Stimulated activated CD4-positive, alpha-beta T cell treated with anti-CD3 and anti-CD28 coated beads, Interleukin-4, amount 100 ng/mL, for 4 hours (primary cell): ENCODE measurements at places on chromosomes 11 and 22.

DNA sequence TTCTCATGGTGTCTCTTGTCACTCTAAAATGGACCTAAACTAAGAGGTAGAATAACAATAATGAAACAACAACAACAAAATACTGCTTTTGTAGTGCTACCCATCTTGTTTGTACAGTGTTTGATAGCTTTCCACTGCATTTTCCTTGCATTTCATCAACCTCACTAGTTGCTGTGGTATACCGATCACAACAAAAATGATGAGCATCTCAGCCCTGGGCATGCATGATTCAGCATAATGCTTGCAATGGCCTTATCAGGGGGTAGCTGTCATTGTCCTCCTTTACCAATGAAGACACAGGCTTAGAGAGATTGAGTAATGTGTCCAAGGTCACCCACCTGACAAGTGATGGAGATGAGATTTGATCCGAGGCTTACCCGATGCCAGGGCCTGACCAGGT lies 682.5 kb downstream of the NTM start:
- no peak for DNase-seq

GRCh38 chr22:32583921-32584335 lies 109.3 kb downstream of the FBXO7 start:
- no peak for DNase-seq

GRCh38 chr11:31790649-31791048 lies 20.5 kb downstream of the PAX6 start:
- no peak for DNase-seq

- DNase-seq, result no peak
Measured at GRCh38 chr11:121814962-121815361, 301.1 kb downstream of the BLID start.

GRCh38 chr11:47348859-47349258 lies 3.6 kb downstream of the MYBPC3 start:
- no peak for DNase-seq

DNA sequence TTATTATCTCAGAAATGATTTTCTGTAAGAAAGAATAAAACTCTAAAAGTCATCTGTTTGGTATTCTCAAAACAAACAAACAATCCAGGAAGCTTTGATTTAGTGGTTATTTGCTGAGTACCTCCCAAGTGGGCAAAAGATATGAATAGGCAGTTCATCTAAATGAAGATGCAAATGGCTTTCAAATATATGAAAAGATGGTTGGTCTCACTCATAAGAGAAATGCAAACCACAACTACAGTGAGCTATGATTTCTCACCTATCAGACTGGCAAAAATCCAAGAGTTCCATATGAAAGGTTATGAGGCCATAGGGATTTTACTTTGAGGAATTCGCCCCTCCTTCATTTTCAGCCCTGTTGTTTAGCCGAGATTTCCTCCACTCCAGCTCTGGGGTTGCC lies 11.3 kb upstream of the P2RY2 start:
- DNase-seq, result no peak

DNA sequence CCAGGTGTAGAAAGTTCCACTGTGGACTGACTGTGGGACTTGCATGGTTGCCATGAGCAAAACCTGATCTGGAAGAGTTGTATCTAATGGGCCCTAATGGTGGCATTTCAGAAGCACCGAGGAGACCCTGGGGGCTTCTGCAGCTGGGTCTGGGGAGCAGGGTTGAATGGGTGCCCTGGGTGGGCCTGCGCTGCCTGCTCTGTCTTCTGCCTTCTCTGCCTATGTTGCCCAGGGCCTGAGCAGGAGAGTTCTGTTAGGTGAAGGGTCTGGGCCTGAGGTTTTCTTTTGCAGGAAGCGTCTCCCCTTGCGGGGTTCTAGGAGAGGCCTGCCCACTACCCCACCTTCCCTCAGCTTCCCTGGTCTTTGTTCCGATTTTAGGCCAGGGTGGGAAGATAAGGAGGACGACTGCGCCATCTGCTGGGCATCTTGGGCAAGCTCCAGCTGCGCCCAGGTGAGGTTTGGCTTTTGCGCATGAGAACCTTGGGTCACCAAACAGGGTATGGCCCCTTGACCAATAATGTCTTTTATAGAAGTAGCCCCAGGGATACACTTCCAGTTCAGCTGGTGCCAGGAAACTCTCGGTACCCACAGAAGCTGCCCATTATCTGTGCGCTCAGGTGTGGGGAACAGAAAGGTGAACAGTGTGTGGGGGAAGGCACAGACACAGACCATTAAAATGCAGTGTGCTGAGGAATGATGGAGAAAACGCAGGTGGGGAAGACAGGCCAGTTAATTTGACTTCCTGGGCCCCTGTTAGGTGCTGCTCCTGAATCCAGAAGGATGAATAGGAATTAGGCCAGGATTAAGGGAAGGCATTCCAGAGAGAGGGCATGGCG lies 23.2 kb downstream of the COMMD9 start:
- DNase-seq, result peak; percentile 22

- DNase-seq, result no peak
Measured at GRCh38 chr11:105071089-105071732, 26.1 kb upstream of the CARD16 start.

DNA sequence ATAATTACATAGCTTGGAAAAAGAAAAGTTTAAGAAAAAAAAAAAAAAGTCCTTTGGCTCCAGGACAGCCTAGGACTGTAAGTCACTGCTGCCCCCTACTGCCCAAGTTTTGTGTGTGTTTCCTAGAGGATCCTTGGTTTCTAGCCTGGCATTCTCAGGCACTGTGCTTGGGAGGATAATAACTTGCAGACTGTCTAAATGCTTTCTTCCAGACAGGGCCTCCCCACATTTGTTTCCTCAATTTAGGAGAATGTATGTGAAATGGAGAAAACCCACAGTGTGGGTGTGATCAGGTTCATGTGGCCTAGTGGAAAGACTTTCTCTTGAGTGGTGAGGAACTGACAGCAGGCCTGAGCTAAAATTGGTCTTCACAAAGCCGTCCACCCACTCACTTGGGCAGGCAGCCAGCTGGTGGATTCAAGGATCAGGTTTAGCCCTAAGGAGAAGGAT lies 191.0 kb downstream of the NAV2 start:
- peak; percentile 26 for DNase-seq

DNA sequence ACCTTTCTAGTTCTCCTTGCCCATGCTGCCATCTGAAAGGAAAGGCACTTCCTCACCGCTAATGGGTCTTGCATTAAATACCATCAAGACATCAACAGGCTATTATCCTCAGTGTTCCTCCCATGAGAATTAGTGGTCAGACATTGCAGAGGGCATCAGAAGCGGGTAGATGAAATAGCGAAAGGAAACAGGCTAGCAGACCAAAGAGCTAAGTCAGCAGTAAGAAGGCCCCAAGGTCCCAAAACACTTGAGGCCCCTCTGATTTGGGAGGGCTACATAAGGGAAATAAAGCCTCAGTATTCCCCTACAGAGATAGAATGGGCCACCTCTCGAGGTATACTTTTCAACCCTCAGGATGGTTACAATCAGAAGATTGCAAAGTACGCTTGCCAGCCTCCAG lies 12.9 kb downstream of the KCNJ11 start:
- no peak for DNase-seq

- DNase-seq, result no peak
Measured at GRCh38 chr11:114228435-114229411, 67.5 kb upstream of the NNMT start.

GRCh38 chr11:67581469-67581868 lies 2.1 kb upstream of the GSTP1 start:
- no peak for DNase-seq

DNA sequence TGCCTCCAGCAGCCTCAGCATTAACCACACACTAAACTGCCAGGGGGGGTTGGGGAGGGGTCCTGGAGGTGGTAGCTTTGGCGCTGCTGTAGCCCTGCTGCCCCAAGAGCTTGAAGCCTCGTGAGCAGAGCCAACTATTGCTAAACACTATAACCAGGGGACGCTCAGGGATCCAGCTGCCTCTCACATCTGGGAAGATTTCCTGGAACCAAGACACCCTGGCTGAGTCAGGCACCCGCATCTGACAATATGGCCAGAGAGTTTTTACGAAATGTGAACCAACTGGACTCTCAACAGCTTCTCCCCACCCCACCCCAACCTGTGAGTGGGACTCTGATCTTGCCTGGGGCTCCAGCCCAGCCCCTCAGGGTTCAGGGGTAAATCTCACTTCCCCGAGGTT lies 14.3 kb downstream of the C1QTNF6 start:
- no peak for DNase-seq

DNA sequence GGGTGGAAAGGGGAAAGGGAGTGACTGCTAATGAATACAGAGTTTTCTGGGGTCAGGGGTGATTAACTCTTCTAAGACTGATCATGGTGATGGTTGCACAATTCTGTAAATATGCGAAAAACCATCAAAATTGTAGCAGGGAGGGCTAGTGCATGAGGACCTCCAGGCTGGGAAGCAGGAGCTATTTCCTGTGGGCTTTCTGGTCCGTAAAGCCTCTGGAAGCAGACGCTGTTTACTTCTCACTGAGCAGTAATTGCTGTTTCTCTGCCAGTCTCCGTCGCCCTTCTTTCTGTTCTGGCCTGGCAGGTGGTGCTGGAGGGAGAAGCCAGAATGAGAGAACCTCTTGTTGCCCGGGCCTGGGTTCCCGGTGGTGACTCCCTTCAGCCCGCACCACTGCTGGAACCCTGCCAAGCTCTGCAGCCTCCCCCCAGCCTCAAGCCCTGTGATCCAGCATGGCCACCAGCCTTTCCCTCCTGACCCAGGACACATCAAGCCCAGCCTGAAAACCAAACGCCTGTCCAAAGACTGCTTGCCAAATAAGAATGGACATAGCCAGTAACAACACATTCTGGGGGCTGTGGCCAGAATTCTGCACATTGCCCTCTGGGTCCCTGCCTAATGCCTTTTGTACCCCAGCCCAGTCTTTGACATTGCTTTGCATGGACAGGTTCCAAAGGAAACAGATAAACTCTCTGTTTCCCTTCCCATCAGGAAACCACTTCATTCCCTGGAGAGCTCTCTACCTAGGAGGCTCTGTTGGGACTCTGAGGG lies 201.0 kb upstream of the NAV2 start:
- DNase-seq, result no peak

DNA sequence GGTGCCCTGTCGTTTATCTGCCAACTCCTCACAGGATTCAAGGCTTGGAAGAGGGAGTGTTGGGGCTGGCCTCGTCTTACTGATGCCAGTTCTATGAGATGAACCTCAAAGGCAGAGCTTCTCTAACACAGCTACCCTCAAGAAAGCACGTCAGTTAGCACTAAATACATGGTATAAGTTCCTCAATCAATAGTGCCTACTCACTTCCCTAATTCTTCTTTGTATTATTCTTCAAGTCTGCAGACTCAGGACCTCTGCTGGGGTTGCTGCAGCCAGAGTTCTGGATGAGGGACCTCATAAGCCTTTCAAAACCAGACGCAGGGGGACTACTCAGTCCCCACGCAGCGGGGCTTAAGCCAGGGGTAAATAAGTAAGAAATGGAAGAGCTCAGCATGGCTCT lies 118.3 kb downstream of the VPREB1 start:
- no peak for DNase-seq

DNA sequence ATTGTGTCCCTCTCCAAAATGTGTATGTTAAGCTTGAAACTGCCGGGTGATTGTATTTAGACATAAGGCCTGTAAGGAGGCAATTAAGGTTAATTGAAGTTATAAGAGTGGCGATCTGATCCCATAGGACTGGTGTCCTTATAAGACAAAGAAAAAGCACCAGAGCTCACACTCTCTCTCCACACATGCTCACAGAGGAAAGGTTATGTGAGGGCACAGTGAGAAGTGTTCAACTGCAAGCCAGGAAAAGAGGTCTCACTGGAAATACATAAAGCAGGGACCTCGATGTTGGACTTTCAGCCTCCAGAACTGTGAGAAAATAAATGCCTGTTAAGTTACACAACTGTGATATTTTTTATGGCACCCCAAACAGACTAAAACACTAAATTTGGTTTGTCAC lies 1233.8 kb upstream of the CNTN5 start:
- no peak for DNase-seq

GRCh38 chr11:117980280-117980679 lies 5.9 kb upstream of the IL10RA start:
- DNase-seq, result no peak

DNA sequence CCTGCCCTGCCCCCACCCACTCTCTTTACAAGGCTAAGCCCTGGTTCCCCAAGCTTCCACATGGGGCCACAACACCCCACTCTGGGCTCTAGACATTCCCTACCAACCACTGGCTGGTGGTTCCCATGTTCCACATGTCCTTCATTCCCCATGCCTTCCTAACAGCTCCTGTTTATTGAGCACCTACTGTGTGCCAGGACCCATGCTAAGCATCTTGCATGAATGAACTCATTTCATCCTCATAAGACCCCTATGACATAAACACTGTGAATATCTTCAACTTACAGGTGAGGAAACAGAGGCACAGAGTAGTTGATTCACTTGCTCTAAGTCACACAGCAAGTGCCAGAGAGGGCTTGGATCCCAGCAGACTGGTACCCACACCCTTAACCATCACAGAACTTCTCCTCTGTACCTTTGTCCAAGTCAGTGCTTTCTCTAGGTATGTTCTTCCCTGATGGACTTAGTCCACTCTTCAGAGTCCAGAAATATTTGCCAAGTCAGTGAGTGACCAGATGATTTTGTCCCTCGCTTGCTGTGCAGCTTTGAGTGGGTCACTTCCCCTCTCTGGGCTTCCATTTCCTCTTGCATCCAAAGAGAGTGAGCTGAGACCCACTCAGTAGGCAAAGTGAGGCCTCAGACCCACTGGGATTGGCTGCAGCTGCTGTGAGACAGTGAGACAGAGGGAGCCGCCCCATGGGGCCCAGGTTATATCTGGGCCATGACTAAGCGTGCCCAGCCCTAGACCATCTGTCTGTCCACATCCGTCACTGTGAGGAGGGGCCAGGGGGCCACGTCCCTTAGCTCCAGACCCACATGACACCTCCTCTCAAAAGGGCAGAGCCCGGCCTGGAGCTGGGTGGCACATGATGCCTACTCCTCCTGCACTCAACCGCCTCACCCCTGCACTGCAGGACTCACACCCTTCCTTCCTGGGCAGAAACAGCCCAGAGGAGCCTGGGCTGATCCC lies 132.4 kb downstream of the MN1 start:
- DNase-seq, result no peak

DNA sequence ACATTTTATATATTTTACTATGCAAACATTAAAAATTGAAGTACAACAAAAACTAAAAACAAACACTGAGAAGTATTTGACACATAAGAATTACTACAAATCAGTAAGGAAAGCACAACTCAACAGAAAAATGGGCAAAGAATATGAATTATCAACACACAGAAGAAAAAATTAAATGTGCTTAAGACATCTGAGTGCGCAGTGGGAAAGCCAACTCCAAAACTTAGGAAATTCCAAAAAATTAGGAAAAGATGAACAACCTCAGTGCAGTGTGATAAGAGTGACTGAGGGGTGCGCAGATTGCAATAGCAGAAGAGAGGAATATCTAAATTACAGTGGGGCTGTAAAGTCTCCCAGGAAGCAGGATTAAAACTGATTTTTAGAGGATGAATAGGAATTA lies 1.9 kb upstream of the TMEM41B start:
- DNase-seq, result no peak
